Fibroblast of lung (primary cell): ENCODE measurements at places on chromosomes 12 and 14. TPM values are rescaled to one million over a fixed set of nuclear protein-coding genes. Genes with fewer than 3 reads are reported as not detected.
A peak's percentile ranks its signal among the peaks of the same experiment; 100 is the strongest.

DNA sequence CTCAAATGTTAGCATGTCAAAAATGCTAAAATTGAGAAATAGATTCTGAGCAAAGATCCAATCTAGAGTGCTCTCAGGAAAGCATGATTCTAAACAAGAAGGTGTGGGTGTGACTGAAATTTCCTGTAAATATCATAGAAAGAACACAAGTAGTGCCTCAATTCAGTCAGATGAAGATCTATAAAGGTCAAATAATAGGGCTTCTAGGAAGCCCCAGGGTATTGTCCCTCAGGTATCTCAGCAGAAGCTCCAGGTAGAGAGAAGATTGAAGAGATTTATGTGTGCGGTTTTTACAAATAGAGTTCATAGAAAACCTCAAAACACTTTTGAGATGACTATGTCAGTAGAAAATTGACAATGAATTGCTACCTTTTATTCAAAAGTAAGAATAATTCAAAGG is 13.0 kb downstream of the KLRD1 start:
- DNase-seq = no peak

DNA sequence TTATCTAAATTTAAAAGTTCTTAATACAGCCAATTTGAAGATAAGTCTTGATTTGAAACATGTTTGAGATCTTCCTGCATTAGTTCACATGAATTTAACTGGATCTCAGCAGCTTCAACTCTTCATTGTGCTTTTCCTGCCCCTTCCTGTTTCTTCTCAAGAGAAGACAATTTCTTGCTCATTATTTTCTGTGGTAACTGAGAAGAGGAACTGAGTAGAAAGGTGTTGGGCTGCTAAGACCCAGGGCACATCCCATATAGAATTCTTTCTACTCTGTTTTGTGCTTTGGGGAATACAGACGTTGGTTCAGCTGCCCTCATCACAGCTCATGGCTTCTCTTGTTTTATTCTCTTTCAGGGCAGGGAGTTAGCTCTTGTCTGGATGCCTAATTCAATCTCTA is 110.2 kb downstream of the SNAPC1 start:
- DNase-seq = no peak

- DNase-seq = no peak
Observed at GRCh38 chr12:77510985-77511384, 319.7 kb upstream of the NAV3 start.

- DNase-seq = peak; percentile 32
Observed at GRCh38 chr12:57224973-57225679, 4.4 kb upstream of the SHMT2 start.

GRCh38 chr12:132145334-132145733 is 1.1 kb downstream of the NOC4L start:
- DNase-seq = no peak

Gene JDP2
- 86.3 and 95.3 TPM in 2 replicates for total RNA-seq

DNA sequence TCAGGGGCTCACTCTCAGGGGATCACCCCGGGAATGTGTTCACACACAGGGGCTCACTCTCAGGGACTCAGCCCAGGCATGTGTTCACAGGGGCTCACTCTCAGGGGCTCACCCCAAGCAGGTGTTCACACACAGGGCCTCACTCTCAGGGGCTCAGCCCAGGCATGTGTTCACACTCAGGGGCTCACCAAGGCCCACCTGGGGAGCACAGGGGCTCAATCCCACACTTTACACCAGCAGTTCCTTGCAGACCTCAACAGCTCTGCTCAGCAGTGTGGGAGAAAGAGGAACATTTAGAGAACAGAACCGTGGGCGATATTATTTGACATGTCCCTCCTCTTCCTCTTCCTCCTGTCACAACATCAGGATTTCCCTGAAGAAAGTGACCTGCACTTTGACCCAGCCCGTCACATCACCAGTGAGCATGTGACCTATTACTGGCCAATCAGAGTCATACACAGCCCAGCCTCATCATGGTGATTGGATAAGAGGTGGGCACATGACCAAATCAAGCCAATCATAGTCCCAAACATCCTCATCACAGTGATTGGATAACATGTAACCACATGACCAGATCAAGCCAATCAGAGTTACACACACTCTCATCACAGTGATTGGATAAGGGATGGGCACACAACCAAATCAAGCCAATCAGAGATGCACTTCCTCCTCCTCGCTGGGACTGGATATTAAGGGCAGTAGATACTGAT is 359.4 kb upstream of the SFSWAP start:
- DNase-seq = no peak

DNA sequence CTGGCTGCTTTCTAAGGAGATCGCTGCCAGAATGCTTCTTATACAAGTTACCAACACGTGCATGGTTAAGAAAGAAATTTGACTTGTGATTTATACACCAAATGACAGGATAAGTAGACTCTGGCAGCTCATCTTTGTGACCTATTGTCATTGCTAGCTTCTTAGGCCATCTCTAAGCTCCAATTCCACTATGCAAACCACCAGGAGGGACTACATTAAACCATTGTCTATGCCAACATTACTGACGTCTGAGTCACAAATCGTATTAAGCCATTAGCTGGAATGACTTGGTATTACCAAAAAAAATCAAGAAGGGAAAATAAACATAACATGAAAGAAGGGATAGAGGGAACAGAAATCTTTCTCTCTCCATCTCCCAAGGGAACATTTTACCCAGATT is 15.8 kb upstream of the VPS33A start:
- DNase-seq = peak; percentile 87

DNA sequence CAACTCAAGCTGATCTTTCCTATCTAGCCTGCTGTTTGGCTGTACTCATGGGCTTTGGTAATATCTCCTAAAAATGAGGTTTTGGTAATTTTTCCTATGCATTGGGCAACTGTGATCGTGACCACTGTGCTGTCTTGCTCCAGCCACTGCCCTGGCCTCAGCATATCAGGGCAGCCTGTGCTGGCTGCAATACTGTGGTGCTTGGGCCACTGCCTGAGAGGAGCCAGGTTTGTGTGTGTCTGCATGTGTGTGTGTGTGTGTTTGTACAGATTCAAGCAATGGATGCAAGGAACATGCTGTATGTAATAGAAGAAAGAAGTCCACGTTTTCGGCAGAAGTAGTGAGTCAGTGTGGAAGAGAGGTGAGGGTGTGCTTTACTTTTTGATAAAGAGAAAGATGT is 13.0 kb downstream of the ERG28 start:
- peak; percentile 22 for DNase-seq

- peak; percentile 47 for DNase-seq
Observed at GRCh38 chr12:119843100-119843499, 34.0 kb downstream of the CIT start.

Gene CLEC9A
- not detected in 2 replicates for total RNA-seq

GRCh38 chr12:119644930-119645329 is 23.0 kb upstream of the PRKAB1 start:
- DNase-seq = no peak

Gene DRAM1
- total RNA-seq = 114 and 155 TPM in 2 replicates

Gene SLC8B1
- 14.6 and 16.8 TPM in 2 replicates for total RNA-seq

Gene POLE2
- total RNA-seq = 3.1 and 4.5 TPM in 2 replicates

DNA sequence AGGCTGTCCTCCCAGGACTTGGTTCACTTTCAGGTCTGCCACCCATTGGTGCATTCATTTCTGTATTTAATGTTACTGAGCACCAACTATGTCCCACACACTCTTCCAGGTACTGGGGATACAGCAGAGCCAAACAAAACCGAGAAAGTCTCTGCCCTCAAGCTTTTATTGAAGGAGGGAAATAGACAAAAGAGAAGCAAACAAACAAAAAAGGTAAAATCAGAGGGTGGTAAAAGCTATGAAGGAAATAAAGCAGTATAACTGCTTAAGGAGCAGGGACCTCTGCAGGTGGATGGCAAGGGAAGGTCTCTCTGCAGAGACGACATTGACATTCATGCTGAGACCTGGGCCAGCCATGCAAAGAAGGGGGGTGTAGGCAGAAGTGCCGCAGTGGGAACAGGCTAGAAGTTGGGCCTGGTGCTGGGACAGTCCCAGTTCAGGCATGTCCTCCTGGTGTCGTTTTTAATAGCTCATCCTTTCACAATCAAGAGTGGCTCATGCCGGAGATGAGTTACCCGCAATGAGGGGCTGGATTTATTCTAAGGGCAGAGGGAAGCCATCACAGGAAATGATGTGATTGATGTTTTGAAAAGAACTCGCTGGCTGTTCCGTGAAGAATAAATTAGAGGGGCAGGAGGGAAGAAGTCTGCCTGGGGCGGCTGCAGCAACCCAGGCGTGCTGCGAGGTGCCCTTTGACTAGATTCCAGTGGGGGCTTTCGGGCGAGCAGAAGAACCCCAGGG is 72.8 kb downstream of the IRF2BPL start:
- peak; percentile 49 for DNase-seq

Gene PTPRQ
- total RNA-seq = 0.77 and 1.3 TPM in 2 replicates

- no peak for DNase-seq
Observed at GRCh38 chr14:93688820-93689219, 99.5 kb downstream of the PRIMA1 start.
